Activated CD8-positive, alpha-beta memory T cell treated with anti-CD3 and anti-CD28 coated beads for 1 hour (primary cell): ENCODE measurements at places on chromosomes 12 and 14.

- DNase-seq: no peak
Measured at GRCh38 chr12:131264635-131265034, 310.9 kb downstream of the ADGRD1 start.

GRCh38 chr12:6896846-6897435 lies 7.7 kb upstream of the LRRC23 start:
- DNase-seq: no peak

DNA sequence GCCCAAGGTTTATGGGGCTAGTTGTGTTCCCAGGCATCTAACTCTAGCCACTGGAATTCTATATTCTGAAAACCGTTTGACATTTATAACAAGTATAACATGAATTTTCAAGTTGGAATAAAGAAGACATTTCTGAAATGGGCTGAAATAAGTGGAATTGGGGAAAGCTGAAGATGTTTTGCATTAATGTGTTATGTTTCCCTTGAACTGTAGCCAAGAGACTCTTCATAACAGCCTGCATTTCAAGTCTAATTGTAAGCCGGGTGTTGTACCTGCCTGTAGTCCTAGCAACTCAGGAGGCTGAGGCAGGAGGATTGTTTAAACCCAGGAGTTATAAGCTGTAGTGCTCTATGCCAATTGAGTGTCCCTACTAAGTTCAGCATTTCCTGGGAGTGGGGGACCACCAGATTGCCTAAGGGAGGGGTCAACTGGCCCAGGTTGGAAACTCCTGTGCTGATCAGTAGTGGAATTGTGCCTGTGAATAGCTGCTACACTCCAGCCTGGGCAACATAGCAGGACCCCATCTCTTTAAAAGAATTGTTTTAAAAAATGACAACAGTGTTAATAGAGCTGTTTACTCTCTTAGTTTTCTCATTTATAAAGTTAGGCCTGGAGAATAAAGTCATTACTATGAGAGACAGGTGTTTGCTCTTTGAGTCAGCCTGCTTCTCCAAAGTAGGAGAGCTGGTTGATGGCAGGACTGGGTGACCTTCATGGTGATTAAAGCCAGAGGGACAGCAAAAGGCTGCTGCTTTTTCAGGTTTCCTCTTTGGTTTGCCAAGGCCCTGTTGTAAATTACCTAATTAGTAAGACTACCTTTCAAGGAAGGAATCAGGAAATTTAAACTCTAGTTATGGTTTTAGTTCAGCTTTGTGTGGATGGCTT lies 483.6 kb upstream of the RGS6 start:
- no peak for DNase-seq

DNA sequence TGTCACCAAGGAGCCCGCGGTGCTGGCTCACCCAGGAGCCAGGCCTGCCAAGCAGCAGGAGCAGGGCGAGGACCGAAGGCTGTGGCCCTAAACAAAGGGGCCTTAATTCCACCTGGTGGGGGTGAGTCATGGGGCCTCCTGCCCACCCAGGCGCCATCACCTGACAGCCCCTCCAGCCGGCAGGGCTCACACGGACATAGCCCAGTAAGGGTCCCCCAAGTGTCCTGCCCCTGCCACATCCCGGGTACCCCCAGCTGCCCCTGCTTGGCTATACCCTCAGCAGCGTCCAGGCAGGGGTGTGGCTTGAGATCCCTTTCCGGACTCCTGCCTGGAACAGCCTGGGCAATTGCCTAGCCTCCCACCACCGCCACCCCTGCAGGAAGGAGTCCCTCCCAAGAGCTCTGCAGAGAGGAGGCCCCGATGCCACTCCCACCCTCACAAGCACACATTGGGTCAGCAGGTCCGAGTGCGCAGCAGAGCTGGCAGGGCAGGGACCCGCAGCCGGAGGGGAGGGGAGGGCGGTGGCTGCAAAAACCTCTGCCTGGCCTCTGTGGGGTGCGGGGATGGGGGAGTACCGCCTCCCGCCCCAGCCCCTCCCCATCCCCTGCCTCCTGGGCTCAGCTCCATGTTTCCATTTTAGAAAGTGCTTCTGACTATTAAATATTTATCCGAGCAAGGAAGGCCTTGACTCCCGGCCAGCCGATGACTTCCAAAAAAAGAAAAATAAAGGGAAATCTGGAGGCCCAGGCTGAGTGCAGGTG lies 4.6 kb downstream of the AHNAK2 start:
- DNase-seq: no peak

GRCh38 chr12:50314636-50315312 lies 31.5 kb upstream of the LIMA1 start:
- no peak for DNase-seq

DNA sequence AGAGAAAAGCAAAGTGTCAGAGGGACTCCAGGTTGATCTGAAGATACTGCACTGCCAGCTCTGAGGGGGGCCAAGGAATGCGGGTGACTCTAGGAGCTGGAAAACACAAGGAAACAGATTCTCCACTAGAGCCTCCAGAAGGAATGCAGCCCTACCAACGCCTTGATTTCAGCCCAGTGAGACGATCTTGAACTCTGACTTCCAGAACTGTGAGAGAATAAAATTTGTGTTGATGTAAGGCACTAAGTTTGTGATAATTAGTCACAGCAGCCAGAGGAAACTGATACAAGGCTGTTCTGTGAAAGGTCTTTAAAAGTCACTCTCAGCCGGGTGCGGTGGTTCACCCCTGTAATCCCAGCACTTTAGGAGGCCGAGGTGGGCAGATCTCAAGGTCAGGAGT lies 34.2 kb downstream of the CKAP4 start:
- DNase-seq: no peak

DNA sequence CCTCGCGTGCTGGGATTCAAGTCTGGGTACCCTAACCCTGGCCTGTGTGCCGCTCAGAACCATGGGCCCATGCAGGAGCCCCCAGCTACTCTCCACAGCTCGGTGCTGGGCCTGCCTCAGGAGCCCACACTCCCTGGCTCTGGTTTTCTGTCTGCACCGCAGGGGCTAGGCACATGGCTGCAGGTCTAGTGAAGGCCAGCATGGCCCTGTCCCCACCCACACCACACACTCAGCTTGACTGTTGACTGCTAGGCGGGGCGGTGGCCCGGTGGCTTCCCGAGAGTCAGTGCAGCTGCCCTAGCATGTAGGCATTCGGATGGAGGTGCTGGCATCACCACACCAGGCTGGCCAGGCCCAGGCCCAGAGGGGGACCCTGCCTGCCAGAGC lies 7.9 kb downstream of the INF2 start:
- DNase-seq: no peak

GRCh38 chr12:109087250-109087649 lies 6.0 kb downstream of the ALKBH2 start:
- no peak for DNase-seq

DNA sequence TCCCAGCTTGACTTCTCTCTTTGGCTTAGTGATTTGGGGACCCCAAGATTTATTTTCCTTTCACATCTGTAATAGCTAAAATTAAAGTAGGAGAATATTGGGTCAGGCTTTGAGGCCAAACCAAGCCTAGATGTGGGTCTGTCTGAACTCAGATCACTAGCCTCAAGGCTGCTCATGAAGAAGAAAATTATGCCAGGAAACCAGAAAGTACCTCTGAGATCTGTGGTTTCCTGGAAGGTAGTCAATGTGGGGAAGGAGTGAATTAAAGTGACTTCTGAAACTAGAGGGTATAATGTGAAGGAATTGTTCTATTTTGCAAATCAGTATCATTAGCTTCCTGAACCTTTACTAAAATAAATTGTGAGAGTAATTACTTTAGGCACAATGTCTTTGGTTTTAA lies 13.4 kb upstream of the CLEC12A start:
- DNase-seq: no peak

- DNase-seq: no peak
Measured at GRCh38 chr12:105322070-105322469, 8.4 kb upstream of the C12orf75 start.

- DNase-seq: no peak
Measured at GRCh38 chr12:48078901-48079300, 27.0 kb downstream of the SENP1 start.

DNA sequence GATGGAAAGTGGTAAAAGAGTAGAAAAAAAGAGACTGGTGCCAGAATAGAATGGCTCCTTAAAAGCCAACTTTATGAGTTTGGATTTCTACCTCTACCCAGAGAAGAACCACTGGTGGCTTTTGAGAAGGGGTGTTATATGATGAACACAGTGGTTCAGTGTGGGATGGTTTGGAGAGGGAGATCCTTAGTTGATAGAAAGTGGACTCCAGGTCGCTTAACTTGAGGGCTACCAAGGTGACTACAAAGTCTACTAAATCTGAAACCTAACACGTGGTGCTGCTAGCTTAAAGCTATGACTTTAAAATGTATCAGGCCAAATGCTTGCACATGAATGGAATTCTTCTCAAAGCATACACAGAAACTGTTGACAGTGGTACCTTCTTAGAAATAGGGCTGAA lies 8.4 kb downstream of the SPTB start:
- DNase-seq: no peak

DNA sequence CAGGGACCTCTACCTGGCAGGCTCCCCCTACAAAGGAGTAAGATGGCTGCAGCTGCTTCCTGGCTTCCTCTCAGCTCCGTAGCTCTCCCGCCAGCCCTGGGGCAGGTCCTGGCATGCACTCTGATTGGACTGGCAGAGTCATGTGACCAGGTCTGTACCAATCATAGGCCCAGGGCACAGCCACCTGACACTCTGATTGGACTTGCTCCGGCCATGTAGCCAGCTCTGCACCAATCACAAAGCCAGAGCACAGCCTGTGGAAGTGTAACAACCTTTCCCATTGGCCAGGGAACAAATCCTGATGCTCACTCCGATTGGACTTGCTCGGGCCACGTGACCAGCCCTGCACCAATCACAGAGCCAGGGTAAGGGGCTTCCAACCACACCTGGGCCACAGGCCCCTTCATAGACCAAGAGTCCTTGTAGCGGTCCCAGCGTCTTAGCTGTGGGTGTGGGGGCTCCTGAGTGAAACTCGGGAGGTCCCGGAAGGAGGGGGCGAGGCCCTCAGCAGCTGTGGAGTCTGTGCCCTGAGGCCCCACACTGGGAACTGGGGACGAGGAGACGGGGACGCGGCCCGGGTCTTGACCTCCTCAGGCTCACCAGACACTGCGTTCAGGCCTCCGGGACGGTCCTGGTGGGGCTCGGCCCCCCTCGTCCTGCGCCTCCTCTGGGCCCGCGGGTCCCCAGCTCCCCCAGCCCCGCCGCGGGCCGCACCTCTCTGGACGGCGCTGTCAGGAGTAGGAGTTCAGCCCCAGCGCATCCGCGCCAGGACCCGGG lies 210.6 kb downstream of the ADGRD1 start:
- DNase-seq: no peak

DNA sequence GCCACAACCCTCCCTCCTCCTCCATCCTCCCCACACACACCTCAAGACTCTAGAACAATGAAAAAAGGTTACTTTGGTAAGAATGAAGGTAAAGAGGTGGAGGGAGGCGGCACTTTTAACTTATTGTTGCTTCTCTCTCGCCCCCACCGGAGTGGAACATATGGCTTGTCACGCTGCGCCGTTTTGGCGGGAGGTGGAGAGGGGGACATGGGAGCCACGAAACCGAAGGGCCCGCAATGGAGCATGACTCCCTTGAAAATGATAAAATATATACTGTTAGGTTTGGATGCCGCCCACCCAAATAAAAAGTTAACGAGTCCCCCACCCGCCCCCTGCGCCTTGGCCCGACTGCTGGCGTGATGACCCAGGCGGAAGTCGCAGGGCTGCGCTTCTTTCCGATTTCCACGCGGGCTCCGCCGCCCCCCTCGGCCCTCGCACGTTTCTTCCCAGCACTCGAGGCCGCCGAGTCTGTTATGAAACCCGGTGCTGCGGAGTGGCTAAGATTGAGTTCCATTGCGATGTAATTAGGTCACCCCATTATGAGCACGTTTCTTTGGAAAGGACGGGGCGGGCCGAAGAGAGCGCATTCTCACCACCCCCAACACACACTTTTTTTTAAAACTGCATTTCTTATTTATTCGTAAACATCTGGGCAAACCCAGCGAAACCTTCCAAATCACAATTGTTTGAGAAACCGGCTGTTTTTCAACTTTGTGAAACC lies 1.4 kb upstream of the ZFP36L1 start:
- peak; percentile 74 for DNase-seq

DNA sequence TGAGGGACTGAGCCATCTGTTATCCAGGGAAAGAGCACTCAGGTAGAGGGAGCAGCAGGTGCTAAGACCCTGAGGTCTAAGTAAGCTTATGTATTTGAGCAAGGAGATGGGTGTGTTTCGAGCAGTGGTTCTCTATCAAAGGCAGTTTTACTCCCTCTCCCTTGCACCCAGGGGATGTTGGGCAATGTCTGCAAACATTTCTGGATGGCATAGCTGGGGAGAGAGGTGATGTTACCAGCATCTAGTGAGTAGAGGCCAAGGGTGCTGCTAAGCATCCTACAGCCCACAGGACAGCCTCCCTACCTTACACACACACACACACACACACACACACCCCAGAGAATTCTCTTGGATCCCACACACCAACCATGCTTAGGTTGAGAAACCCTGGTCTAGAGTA lies 221.0 kb upstream of the PWP1 start:
- no peak for DNase-seq

- DNase-seq: no peak
Measured at GRCh38 chr12:11661491-11662089, 12.1 kb downstream of the ETV6 start.
